ENCODE measurements at places on chromosomes 2 and 18. TPM values are rescaled to one million over a fixed set of nuclear protein-coding genes. Genes with fewer than 3 reads are reported as not detected.
A peak's percentile ranks its signal among the peaks of the same experiment; 100 is the strongest.

The CFAP210 gene
- polyA plus RNA-seq, result 0.09 TPM

The IL1R2 gene
- 5.2 TPM for polyA plus RNA-seq

The ACTG2 gene
- polyA plus RNA-seq, result 20.5 TPM

The RGPD3 gene
- polyA plus RNA-seq, result 0.13 TPM

The OR6B2 gene
- polyA plus RNA-seq, result not detected

The CDH2 gene
- polyA plus RNA-seq, result 1.5 TPM

The CNDP1 gene
- polyA plus RNA-seq, result 6.2 TPM

The KCNIP3 gene
- polyA plus RNA-seq, result 1.4 TPM

DNA sequence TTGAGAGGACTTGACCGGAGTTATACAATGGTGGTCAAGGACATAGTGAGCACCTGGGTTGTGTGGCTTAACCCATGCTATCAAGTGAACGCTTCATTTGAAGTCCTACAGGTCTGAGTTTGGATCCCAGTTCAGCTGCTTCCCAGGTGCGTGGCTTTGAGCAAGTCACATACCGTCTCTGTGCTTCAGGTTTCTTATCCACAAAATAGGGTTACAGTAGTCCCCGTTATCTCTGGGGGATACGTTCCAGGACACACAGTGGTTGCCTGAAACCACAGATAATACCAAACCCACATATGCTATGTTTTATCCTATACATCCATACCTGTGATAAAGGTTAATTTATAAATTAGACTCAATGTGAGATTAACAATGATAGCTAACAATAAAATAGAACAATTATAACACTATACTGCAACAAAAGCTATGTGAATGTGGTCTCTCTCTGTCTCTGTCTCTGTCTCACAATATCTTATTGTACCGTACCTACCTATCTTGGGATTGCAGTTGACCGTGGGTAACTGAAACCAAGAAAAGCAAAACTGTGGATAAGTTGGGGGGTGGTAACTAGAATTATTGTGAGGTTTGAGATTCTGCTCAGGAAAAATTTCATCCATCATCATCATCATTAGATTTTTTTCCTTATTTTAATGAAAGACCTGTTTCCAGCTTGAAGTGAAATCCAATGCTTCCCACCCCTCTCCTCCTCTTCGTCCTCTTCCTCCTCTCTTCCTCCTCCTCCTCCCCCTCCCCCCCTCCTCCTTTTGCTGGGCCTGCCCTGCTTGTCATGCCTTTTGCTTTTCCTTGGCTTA lies 22.7 kb downstream of the LBH start:
- H3K27ac ChIP-seq, result peak overlapping the region; percentile 57
- H3K36me3 ChIP-seq, result no peaks in the 10 kb centered on the region
- H3K27me3 ChIP-seq, result no peaks in the 10 kb centered on the region
- peaks cover 45% of the 10 kb centered on the region for H3K4me1 ChIP-seq
- DNase-seq, result no peak
- no peak overlapping the region for H3K4me3 ChIP-seq

DNA sequence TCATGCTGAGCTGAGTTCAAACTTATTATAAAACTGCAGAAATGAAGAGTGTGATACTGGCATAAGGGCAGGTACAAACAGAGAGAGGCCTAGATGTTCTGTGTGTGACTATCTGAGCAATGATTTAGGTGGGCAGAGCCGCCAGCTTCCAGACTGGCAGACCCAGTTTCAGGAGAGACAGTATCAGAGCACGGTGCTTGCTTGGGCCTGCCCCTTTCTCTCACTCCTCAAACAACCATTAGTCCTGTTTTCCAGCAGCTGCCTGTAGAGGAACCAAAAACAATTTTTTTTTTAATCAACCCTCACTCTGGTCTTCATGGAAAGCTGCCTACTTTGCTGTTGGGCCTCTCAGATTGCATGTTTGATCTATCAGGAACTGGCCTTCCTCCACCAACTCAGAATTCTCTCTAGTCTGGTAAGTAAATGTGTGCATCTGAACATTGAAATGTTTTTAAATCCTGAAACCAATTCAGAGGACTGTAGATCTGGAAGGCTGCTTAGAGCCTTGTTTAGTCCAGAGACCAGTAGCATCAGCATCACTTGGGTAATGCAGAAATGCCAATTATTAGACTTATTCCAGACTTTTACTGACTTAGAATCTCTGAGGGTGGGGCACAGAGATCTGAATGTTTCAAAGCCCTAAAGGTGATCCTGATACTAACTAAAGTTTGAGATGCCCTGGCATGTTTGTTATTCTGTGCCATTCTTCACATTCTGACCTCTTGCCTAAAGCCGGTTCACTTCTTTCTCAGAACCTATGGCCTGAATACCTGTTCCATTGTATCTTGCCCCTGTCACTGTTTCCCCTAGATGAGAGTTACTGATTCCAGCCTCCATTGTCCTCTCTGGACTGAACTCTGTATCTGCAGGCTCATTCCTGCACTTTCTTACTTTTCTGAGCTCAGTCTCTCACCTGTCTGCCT lies 24.8 kb upstream of the CRIM1 start:
- no peaks in the 10 kb centered on the region for H3K4me1 ChIP-seq
- H3K27ac ChIP-seq, result no peak overlapping the region
- H3K36me3 ChIP-seq, result no peaks in the 10 kb centered on the region
- DNase-seq, result no peak

- H3K27ac ChIP-seq, result peak overlapping the region; percentile 81
- H3K27me3 ChIP-seq, result no peaks in the 10 kb centered on the region
- no peaks in the 10 kb centered on the region for H3K36me3 ChIP-seq
- H3K4me1 ChIP-seq, result peaks cover 12% of the 10 kb centered on the region
- DNase-seq, result no peak
Observed at GRCh38 chr2:171521361-171522051, 768 bp upstream of the CYBRD1 start.

DNA sequence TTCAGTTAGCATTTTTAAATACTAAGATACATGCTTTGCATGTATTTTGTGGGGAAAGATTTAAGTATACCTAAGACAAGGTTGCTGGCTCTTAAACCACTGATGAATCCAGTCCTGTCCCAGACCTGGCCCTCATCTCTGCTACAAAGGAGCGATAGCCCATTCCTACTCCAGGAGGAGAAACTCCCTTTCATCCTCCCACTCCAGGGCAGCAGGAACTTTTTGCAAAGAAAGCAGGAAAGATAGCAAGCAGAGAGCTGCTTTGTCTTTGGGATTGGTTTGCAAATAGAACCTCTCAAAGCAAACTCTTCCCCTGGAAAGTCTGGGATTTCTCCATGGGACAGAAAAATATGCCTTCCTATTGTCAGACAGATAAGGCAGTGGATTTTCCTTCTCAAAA lies 43.6 kb upstream of the COPS8 start:
- H3K27me3 ChIP-seq, result no peaks in the 10 kb centered on the region
- no peaks in the 10 kb centered on the region for H3K4me1 ChIP-seq
- no peak for DNase-seq
- no peak overlapping the region for H3K4me3 ChIP-seq

GRCh38 chr2:238898534-238899281 lies 50.8 kb downstream of the TWIST2 start:
- no peak overlapping the region for H3K27ac ChIP-seq
- no peak for DNase-seq
- H3K27me3 ChIP-seq, result no peaks in the 10 kb centered on the region
- H3K4me3 ChIP-seq, result no peak overlapping the region
- H3K36me3 ChIP-seq, result no peaks in the 10 kb centered on the region
